Mucosa of descending colon (tissue), 3 donors: ENCODE measurements at places on chromosomes 13 and 19. TPM values are rescaled to one million over a fixed set of nuclear protein-coding genes. Genes with fewer than 3 reads are reported as not detected.

GRCh38 chr19:3053218-3053621 lies 9.1 kb downstream of the TLE5 start:
- peak; percentile 42 for DNase-seq

- no peak for DNase-seq
These were observed 1.9 kb downstream of the PLIN4 start for GRCh38 chr19:4516199-4516938.

DNA sequence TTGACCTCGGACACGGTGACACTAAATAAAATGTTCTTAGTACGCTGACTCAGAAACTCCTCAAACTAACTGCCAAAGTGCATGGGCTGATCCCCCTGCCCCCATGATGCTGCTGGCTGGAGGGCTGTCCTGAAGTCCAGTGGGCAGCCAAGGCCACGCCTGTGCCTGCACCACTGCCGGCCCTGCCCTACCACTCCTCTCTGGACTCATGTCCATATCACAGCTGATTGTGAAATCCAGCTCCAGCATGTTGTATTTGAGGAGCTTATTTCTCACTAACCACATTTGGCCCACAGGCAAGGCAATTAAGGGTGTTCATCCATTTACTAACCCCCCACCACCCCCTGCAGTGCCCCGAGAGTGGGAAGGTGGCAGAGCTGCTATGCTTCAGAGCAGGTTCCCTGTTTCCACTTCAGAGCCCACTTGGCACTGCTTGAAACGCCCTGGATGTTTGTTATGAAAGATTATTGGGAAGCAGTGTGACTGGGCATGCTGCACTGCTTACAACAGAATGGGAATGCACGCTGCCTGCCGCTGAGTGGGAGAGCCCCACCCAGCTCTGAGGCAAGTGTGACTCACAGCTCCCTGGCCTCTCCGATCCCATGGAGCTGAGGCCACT lies 114.0 kb downstream of the UQCRFS1 start:
- DNase-seq, result peak; percentile 32

GRCh38 chr19:41936416-41936850 lies 8.2 kb upstream of the ERFL start:
- no peak for DNase-seq

- DNase-seq, result no peak
These were observed 115.4 kb upstream of the TMTC4 start for GRCh38 chr13:100789968-100790367.

DNA sequence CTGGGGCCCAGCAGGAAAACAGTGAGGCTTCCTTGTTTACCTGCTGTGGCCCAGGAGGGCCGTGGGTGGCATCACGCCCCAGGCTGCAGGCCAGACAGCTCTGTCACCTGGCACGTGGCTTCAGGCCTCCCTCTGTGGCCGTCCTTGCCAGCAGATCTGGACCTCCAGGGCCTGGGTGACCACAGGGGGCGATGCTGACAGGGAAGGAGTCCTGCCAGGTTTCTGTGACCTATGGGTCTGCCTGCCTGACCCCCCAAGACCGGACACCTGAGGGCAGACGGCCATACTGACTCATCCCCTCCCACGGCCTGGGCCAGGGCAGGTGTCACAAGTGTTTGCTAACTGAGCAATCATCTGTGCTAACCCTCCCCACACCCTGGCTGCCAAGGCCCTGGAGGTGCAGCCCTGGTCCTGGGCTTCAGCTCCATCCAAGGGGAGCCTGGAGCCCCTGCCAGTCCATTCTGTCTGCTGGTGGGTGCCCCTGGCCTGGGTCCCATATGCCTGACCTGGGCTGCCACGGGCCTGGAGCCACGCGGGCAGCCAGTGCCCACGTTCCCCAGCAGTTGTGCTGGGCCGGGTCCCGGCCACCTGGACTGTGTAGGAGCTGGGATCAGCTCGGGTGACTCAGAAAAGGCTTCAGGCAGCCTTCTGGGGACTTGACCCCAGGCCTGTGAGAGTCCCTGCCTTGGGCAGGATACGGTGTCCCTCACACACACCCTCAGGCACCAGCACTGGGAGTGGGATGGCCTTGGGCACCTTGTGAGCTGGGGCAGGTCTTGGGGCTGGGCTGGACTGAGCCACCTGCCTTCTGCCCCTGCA lies 3.7 kb downstream of the CDC34 start:
- DNase-seq, result peak; percentile 53

DNA sequence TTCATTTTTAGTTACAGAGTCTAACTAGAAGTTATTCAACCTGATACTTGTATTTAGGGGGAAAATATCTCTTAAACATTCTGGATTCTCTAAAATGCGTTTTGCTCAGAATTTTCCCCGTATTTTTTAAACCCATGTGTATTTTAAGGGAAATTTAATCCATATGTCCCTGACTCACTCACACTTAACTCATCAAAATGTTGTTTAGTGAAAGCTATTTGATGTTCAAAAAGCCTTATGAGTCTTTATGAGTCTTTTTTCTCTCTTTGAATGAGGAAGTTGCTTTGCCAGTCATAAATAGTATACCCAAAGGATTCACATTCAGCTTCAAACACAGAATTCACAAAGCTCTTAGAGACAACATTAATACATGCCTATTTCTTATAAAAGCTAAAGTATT lies 16.4 kb downstream of the MAB21L1 start:
- DNase-seq, result no peak

GRCh38 chr19:5891938-5892771 lies 11.4 kb downstream of the NDUFA11 start:
- peak; percentile 66 for DNase-seq

CGB1 gene
- not detected for total RNA-seq

- peak; percentile 84 for DNase-seq
These were observed 781 bp downstream of the QPCTL start for GRCh38 chr19:45693106-45693788.
